AML-193 (cell line): ENCODE measurements at places on chromosomes 7 and 10.
A peak's percentile ranks its signal among the peaks of the same experiment; 100 is the strongest.

DNA sequence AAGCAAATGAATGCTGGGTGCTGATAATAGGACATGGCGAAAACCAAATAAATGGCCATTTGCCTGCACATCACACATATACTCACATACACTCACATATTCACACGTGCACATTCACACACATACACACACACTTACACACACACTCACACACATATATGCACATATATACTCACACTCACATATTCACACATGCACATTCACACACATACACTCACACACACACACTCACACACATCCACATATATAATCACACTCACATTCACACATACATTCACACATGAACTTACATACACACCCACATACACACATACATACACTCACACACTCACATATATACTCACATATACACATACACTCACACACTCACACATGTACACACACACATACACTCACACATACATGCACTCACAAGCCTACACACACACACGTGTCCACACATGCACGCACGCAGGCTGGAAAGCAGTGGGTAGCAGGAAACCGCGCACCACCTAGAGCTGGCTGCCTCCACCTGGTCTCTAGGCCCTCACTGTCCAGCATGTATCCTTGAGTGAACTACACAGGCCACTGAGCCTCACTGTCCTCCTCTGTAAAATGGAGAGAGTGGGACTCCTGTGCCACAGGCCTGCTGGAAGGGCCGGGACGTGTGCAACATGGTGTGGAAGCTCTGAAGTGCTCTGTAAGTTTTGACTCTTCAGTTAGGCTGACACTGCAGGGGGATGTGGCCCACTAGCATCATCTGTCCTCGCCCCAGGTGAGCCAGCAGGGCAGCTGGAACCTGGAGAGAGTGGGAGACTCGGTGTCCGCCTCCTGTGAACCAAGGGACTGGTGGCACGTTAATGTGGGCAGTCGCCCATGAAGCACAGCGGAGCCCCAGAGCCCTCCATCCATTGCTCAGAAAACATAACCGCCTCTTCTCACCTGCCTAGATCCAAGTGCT lies 14.9 kb downstream of the TMEM72 start:
- DNase-seq: no peak

DNA sequence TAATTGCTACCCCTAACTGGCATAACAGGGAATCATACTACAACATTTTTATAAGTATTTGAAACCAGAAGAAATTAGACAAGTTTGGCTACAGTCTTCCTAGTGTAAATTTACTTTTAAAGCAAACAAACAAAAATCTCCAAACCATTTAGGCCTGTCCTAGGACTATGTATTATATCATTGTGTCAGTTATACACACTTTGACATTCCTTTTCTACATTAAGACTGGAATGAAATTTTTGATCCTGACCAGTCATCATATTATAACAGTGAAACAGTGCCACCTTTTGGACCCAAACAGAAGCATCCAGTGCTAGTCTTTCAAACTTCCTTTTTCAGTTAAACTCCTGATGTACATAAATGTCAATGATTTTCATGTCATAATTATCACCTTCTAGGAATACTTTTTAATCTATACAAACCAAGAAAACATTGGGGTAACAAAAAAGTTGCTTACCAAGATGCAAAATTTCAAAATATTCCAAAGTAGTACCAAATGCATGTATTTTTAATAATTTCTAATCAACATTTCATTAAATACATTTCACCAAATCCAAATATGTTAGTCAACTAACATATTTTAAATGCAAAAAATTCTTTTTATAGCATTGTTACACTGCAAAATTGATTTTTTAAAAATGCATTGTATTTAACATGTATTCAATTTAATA lies 75.7 kb downstream of the IMMP2L start:
- peak; percentile 59 for DNase-seq

- DNase-seq: no peak
Measured at GRCh38 chr10:34176351-34176750, 638.7 kb downstream of the PARD3 start.

DNA sequence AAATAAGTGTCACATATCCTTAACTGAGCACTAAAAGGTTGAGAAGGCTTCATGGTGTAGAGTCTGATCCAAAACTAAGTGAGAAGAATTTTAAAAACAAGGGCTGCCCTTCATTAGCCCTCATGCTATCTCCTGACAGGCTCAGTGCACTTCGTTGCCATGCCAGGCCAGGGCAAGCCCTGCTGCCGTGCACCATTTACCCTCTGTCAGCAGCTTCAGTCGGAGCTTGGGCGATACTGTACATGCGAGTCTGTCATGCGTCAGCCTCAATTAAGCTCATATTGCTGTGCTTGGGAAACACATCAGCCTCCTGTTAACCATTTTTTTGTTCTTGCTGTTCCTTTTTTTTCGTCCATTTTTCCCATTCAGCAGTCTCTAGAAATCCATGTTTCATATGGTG lies 166.6 kb downstream of the VTI1A start:
- no peak for DNase-seq

DNA sequence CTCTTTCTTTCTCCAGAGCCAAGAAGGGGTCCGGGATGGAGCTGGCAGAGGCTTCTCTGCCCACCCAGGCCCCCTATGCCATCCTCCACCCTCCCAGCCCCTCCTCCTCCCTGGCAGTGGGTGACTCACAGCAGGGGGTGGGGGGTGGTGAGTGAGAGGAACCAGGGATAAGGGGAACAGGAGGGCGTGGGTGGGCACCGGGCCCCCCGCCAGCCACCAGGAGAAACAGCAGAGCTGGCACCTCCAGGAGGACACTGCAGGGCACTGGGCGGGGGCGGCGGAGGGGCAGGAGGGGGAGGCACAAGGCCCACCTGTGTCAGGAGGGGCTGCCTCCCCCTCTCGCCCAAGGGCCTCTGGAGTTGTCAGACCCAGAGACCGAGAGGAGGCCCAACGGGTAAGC lies 56.0 kb downstream of the CAMK2B start:
- no peak for DNase-seq

GRCh38 chr10:71525721-71526120 lies 129.0 kb downstream of the CDH23 start:
- no peak for DNase-seq

- no peak for DNase-seq
Measured at GRCh38 chr7:104112623-104113022, 95.2 kb downstream of the ORC5 start.

GRCh38 chr10:3570855-3571266 lies 214.1 kb downstream of the KLF6 start:
- no peak for DNase-seq

- DNase-seq: peak; percentile 40
Measured at GRCh38 chr10:112374724-112375541, 1.0 kb downstream of the ACSL5 start.

GRCh38 chr10:533186-533585 lies 156.3 kb downstream of the DIP2C start:
- DNase-seq: no peak

DNA sequence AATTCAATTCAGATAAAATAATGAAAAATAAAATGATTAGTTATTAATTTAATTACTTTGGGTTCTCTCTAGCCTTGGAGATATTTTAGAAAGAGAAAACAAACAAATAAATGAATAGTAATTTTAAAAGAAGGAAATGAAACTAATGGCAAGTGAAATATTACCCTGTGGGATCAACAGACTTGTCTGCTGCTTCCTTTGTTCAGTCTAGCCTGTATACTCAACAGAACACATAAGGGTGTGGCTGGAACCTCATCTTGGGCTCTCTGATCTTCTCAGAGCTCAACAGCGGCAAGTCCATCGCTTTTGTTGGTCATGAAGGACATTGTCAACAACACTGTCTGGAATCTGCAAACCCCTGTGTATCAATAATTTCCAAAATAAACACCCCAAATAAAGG lies 904.9 kb downstream of the IPMK start:
- no peak for DNase-seq

GRCh38 chr10:57925045-57925444 lies 342.6 kb downstream of the IPMK start:
- DNase-seq: no peak

- no peak for DNase-seq
Measured at GRCh38 chr10:55233505-55233904, 432.5 kb upstream of the PCDH15 start.

GRCh38 chr7:6232116-6232515 lies 40.3 kb downstream of the CYTH3 start:
- DNase-seq: no peak

DNA sequence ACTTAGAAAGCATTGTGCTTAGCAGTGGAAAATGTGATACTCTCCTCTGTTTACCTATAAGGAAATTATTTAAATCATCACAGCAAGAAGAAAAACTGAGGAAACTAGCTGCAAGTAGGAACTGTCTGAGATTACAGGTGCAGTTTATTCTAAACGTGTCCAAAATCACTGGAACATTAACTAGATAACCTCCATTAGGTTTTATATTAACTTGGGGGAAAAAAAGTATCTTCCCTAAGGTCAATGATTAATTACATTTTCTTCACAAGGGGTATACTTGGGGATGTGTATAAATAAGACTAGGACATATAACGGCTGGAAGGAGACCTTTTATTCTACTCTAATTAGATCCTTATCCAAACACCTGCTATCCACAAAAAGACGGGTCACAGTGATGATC lies 3.7 kb downstream of the GOT1 start:
- no peak for DNase-seq

GRCh38 chr7:75711656-75712514 lies 26.9 kb downstream of the HIP1 start:
- DNase-seq: no peak

GRCh38 chr10:103373544-103373943 lies 5.8 kb downstream of the TAF5 start:
- DNase-seq: no peak

- no peak for DNase-seq
Measured at GRCh38 chr10:6770846-6771245, 190.8 kb upstream of the PRKCQ start.

- no peak for DNase-seq
Measured at GRCh38 chr7:135939261-135939812, 37.8 kb downstream of the MTPN start.

DNA sequence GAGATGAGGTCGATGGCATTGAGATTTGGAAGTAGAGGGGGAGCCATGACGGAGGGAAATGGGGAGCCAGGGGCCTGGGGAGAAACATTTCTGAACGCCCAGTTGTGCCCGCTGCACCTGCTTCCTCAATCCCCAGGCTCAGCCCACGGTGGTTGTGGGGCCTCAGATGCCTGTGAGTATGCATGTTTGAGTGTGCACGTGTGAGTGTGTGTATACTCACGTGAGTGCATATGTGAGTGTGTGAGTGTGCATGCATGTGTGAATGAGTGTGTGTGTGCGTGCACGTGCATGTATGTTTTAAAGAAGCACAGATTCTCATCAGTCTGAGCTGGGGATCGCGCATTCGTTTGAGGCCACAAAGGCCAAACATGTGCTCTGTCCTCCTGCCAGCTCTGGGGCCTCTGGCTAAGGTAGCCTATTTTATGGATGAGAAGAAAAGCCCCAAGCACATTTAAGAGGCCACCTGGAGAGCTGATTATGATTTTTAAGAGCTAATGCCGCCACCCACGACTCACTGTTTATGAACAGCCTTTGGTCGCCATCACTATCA lies 154.8 kb downstream of the ARHGAP12 start:
- no peak for DNase-seq
